ENCODE measurements at places on chromosomes 6 and 20.

- DNase-seq, result no peak
These were observed 69.2 kb downstream of the MRPL14 start for GRCh38 chr6:44057931-44058616.

DNA sequence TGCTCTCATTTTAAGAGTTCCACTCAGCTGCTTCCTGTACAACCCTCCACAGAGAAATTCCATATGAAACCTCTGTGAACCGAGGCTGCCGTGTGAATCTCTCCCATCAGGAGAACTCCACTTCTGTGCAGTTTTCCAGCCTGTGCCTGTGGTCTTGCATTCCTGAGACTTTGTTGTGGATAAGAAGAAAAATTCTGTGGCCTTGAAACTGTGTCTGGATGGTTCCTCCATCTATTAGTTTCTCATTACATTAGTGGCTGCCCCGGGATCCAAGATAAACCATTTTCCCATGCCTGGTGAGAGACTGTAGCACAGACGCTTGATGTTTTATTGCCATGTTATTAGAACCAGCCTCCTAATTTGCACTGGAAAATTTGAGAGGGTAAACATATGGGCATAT lies 40.8 kb upstream of the TIAM2 start:
- no peak for DNase-seq

DNA sequence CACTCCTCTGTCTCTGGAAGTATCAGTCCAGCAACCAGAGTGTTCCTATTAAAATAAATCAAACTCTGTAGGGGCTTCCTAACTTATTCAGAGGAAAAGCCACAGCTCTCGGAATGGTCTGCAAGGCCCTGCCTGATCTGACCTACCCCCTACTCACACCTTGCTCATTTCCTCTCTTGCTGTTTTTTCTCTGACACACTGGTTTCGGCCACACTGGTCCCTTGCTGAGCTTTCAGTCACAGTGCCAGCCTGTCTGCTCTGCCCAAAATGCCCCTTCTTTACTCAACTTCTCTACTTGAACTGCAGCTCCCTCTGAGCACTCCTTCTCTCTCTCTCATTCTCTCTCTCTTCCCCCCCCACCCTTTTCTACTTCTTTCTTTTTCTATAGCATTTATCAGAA lies 430.2 kb downstream of the UTRN start:
- DNase-seq, result no peak

- DNase-seq, result no peak
These were observed 95.4 kb downstream of the MAP3K5 start for GRCh38 chr6:136696783-136697364.

- DNase-seq, result no peak
These were observed 47.1 kb upstream of the SCAF8 start for GRCh38 chr6:154686162-154686561.

GRCh38 chr6:149888093-149888492 lies 9.8 kb downstream of the RAET1E start:
- DNase-seq, result no peak

GRCh38 chr6:7138921-7139358 lies 31.2 kb downstream of the RREB1 start:
- peak; percentile 46 for DNase-seq

GRCh38 chr20:53656293-53657202 lies 62.9 kb upstream of the ZNF217 start:
- DNase-seq, result no peak

DNA sequence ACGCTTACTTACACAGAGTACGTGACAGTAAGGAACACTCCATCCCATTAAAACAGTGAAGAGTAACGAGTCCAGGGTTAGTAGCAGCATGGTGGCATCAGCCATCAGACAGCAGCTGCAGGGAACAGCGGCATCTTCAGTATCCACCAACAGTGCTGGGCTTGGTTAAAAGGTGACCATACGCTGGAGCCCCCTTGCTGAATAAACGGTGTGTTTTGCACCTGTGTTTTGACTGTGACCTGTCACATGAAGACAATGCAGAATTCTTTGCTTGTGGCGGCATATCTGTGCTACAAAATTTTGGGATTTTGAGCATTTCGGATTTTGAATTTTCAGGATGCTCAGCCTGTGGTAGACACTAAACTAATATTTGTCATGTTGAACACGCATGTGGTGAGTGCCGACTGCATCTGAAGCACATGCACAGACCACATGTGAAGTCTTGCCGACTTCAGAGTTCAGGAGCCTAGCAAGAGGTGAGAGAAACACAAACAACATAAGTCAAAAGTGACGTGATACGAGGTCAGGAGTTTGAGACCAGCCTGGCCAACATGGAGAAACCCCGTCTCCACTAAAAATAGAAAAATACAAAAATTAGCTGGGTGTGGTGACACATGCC lies 69.3 kb upstream of the FRMD1 start:
- no peak for DNase-seq

DNA sequence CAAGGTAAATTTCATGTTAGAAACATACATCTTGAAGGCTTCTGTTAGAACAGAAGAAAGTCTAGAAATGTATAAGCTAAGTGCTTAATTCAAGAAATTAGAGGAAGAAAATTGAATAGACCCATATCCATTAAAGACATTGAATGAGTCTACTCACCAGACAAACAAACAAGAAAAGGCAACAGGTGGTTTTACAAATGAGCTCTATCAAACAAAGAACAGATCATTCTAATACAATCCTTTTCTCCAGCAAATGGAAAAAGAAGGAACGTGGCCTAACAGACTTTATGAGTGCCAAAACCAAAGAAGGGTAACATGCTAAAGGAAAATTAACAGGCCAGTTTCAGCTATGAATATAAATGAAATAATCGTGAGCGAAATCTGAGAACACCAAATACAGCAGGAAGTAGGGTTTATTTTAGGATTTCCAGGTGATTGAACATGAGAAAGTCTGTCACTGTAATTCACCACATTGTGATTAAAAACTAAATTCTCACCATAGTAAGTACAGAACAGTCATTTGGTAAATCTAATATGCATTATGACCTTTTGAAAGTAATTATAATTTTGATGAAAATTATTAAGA lies 22.6 kb downstream of the MTHFD1L start:
- no peak for DNase-seq

GRCh38 chr6:27297857-27298730 lies 14.0 kb downstream of the POM121L2 start:
- DNase-seq, result no peak

Data from activated T-cell treated with anti-CD3 and anti-CD28 coated beads, Interleukin-2, amount 50 U/mL, for 1 hour (primary cell).